Ecto neural progenitor cell (in vitro differentiated cells): ENCODE measurements at places on chromosomes 12 and 14.

- DNase-seq: no peak
Measured at GRCh38 chr14:100678469-100678828, 48.2 kb upstream of the DLK1 start.

DNA sequence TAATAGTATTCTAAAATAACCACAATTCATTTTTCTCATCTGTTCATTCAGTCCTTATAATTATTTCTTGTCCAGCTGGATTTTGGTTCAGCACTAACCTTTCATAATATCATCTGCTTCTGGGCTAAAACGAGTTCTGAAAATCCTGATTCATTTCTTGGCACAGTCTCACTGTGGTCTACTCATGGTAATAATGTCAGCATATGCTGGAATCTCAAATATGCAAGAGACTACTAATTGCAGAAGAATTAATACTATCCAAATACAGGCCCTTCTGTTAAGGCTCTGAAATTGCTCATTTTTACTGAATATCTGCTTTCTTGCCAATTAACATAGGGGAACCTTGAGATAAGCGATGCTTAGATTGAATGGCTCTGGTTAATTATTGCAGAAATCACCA, 597.1 kb downstream of the RPL10L start:
- no peak for DNase-seq

DNA sequence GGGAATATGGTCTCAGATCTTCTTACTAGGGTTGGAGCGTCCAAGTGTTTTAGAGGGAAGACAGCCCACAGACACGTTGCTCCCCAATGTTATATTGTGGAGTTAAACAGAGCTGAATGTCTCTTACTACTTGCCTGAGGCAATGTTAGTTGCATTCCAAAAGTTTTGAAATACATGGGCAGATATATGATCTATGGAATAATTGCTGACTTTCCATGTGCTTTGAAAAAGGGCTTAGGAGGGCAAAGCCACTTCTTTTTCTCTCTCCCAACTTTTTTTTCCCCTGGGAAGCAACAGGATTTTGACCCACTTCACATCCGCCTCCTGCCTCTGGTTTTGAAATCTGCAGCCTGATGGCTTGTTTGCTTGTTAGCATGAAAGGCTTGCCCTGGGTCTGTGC, 33.7 kb upstream of the PAX9 start:
- DNase-seq: no peak

- no peak for DNase-seq
Measured at GRCh38 chr14:106187216-106187615, 660.8 kb downstream of the TMEM121 start.

- DNase-seq: no peak
Measured at GRCh38 chr14:106845286-106846087, 1319.1 kb downstream of the TMEM121 start.

GRCh38 chr12:120688527-120689071, 1.6 kb downstream of the MLEC start:
- no peak for DNase-seq
